Epithelial cell of proximal tubule (primary cell): ENCODE measurements at places on chromosomes 2 and 18. TPM values are rescaled to one million over a fixed set of nuclear protein-coding genes. Genes with fewer than 3 reads are reported as not detected.

DNA sequence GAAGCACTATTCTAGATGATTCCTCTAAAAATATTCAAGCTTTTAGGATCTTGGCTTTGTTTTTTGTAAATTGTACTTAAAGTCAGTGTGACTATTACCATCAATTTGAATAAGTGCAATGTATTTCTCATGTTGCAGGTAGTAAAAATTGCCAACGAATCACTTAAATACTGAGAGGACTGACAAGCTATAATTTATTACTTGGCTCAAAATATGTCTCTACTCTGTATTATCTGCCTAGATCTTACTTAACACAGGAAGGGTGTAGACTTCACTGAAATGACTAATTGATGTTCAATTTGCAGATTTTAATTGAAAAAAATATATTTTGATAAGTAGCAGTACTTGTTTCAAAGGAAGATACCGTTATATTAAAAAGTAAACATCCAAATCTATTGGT is 202.3 kb downstream of the SLC8A1 start:
- DNase-seq, result no peak

GRCh38 chr18:22067109-22067508 is 102.3 kb upstream of the GATA6 start:
- DNase-seq, result no peak

PSTPIP2 gene
- total RNA-seq, result 7.2 and 11.0 TPM in 2 replicates

MAT2A gene
- 64.6 and 134 TPM in 2 replicates for total RNA-seq

DNA sequence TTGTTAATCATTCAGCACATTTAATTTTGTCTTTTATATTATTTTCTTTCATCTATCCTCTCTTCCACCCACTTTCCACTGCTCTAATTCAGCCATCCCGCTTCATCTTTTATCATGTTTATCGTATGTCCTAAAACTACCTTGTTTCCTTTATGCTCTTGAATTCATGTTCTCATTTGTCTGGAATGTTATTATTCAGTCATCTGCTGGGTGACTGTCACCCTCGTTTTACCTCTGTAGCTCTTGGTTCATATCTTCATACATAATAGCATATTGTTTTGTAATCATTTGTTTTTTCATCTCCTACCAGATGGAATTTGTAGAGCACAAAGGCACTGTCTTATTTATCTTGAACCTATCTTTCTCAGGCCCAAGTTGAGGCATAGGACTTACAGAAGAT is 37.0 kb downstream of the SMCHD1 start:
- DNase-seq, result no peak

DNA sequence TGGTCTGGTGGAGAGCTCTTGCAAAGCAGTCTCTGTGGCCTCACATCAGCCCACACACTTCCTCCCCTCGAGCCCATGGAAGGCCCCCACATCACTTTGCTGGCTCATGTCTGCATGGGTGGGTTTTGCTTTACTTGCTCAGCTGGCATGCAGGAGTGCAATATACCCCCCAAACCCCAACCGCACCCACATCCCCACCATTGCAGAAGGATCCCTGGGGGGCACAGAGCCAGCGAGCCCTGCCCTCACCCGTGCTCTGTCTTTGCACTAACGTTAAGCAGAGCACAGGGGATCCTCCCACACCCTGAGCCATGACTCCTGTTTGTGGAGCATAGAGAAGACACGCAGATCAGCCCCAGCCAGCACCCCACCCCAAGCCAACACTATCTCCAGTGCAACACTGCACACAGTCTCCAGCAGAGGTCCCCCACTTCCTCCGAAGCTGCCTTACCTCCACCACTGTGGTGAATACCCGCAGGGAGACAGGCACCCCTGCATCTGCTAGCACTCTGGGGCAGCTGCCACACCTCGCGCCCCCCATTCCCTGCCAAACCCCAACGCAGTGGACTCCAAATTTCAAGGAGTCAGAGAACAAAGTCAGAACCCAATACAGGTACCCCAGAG is 177.8 kb upstream of the RGPD4 start:
- DNase-seq, result no peak

GRCh38 chr2:129490641-129491040 is 488.8 kb upstream of the RAB6C start:
- no peak for DNase-seq
